ENCODE measurements at places on chromosomes 6 and 20.

GRCh38 chr20:61730631-61731362 lies 334.9 kb downstream of the TAF4 start:
- DNase-seq, result no peak

- DNase-seq, result no peak
Measured at GRCh38 chr6:161676586-161676985, 402.7 kb upstream of the AGPAT4 start.

GRCh38 chr6:73043446-73043845 lies 181.8 kb downstream of the KHDC1L start:
- DNase-seq, result no peak

DNA sequence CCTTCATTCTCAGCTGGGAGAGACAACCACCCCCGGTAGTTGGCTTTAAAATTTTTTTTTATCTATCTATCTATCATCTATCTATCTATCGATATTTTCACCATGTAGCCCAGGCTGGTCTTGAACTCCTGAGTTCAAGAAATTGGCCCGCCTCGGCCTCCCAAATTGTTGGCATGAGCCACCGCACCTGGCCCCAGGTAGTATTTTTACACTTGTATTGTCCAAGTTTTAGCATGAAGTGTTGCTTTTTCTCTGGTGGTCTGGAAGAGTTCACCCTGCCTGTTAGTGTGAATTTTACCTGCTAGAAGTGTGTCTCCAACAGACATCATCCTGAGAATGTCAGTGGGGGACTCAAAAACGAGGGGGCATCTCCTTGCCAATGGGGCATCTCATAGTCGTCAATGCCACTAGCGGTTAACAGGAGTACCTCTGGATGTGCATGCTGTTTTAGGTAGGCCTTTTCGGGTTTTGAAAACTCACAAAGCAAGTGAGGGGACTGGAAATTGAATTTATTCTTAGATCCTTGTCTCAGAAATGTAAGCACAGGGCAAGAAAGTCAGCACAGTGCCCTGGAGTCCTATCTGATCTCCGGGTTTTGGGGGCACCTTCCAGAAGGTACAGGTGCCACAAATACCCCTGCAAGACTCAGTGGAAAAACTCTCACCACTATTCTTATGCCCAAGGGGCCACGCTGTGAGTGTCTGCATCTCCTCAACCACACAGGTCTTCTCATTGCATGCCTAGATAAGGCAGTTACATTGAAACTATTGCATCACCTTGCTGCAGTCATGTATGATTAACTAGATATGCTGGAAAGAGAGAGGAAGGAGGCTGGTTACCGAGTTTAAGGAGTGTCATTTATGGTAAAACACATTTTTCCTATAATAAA lies 37.1 kb downstream of the TNFAIP3 start:
- DNase-seq, result no peak

GRCh38 chr6:321536-322258 lies 29.4 kb downstream of the DUSP22 start:
- no peak for DNase-seq

GRCh38 chr20:24795436-24795835 lies 153.6 kb upstream of the CST7 start:
- no peak for DNase-seq

- DNase-seq, result no peak
Measured at GRCh38 chr6:30533460-30534294, 22.6 kb downstream of the GNL1 start.

DNA sequence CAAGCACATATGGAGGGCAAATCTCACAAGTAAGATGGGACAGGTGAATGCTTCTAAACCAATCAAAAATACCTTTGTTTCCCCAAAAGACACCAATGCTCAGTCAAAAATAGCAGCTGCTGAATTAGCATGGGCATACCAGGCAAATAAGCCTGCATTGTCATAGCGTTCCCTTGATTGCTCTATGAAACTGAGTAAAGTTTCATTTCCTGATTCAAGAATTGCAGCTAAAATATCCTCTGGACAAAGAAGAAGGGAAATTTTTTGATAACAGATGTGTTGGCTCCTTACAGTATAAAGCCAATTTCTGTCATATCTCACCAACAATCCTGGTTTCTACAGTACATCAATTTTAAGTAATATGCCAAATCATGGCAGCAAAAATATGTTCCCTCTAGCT lies 3.3 kb upstream of the TMEM14A start:
- no peak for DNase-seq

DNA sequence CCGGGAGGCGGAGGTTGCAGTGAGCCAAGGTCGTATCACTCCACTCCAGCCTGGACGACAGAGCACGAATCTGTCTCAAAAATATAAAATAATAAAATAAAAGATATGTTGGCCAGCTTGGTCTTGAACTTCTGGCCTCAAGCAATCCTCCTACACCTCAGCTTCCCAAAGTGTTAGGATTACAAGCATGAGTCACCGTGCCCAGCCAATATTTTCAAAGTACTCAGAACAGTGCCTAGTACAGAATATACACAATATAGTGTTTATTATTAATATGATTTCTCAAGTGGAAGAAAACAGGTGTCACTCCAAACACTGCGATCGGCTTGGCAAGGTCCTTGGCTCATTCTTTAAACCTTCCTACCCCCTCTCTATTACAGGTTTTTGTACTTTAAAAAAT lies 3.1 kb downstream of the FAM210B start:
- DNase-seq, result no peak

DNA sequence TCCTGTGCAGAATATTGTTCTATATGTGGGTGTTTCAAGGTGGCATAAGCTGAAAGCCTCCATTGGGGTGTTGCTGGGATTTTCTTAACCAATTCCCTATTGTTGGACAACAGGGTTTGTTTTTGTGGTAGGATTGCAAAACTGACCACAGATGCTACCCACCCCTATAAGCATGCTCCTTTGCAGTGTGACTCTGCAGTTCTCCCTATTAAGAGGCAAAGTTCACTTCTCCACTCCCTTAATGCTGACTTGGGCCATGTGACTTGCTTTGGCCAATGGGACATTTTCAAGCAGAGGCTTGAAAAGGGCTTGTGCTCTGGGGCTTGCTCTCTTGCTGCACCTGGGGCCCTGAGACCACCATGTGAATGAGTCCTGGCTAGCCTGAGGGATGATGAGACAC lies 8.5 kb upstream of the ANGPT4 start:
- DNase-seq, result no peak

DNA sequence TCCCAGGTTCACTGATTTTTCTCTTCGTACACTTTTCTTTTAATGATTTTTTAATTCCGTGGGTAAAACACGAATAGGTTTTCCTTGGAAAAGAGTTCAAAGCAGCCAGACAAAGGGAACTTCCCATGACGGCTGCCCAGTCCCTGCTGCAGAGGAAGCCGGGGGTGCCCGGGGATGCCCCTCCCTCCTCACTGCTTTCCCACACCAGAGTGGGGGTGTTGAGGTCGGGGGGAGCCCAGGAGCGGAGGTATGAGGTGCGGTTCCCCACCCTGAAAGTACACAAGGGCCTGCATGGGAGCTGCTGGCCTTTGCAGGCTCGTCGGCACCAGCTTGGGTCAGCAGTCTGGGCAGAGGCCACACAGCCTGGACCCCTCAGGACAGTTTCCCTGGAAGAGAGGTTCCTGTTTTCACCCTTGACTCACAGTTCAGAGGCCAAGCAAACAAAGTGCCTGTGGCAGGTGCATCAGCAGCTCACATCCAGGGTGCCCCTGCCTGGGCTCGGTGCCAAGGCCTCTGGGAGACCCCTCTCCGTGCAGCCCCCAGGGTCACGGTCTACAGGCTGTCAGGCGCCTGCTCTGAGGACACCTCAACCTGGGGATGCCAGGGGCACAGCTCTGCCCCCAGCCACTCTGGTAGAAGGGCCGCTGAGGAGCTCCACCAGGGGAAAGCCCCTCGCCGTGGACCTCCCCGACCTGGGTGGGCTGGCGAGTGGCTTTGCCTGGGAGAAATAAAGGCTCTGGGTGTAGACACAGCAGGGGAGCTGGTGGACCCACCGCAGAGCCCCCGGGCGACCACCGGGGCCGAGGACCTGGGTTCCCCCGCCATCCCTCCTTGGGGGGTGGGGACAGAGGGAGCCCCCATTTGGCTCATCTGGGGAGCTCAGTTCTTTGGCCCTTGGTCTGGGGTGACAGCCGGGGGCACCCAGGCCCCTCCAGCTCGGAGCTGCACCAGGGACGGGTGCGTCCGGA lies 15.4 kb upstream of the CHRNA4 start:
- no peak for DNase-seq

GRCh38 chr20:1330075-1330830 lies 1.3 kb upstream of the SDCBP2 start:
- DNase-seq, result no peak

- DNase-seq, result no peak
Measured at GRCh38 chr6:143507358-143508145, 4.0 kb downstream of the FUCA2 start.

DNA sequence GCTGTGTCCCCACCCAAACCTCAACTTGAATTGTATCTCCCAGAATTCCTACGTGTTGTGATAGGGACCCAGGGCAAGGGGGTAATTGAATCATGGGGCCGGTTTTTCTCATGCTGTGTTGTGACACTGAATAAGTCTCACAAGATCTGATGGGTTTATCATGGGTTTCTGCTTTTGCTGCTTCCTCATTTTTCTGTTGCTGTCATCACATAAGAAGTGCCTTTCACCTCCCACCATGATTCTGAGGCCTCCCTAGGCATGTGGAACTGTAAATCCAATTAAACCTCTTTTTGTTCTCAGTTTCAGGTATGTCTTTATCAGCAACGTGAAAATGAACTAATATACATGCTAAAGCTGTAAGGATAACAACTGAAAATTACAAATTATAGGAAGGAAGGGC lies 88.3 kb downstream of the CDYL start:
- no peak for DNase-seq

- no peak for DNase-seq
Measured at GRCh38 chr6:5246141-5247097, 14.3 kb downstream of the LYRM4 start.

Measured in forelimb muscle (tissue), 1 donor.